ENCODE measurements at places on chromosomes 16 and 17.

DNA sequence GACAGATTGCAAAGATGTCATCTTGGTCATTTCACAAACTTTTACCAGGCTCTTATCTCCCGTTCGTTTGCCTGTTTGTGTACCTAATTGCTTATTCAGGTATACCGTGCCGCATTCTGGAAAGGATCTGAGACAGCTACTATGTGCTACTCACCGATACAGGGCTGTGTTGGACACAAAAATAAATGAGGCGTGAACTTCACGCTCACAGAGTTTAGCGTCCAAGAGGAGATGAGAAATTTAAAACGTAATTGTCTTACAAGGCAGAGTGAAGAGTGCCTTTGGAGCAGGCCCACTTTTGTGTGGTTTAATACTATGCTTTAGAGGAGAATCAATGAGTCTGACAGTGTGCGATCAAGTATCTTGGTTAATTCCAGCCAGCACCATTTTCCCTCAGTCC lies 26.7 kb downstream of the MAF start:
- no peak for DNase-seq

DNA sequence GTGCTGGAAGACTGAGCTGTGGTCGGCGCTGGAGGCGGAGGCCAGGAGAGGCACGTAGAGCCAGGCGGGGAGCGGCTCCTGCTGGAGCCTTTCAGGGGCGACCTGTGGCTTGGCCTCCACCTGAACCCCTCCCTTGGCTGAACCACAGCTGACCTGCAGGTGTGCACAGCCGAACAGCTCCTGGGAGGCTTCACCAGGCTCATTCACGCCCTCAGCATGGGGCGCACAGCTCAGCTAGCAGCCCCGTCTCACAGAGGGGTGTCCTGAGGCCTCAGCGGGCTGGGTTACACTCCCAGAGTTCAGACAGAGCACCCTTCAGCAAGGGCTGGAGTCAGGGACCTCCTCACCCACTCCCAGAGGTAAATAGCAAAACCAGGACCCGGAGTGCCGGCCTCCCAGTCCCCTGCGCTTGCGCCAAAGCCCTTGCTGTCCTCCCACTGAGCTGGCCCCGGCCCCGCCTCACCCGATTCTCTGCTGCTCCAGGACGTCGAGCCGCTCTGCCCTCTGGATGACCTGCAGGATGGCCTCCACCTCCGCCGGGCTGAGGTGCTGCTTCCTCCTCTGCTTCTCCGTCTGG lies 31.7 kb downstream of the RPH3AL start:
- DNase-seq = no peak

GRCh38 chr17:50799582-50799981 lies 32.3 kb upstream of the ANKRD40CL start:
- no peak for DNase-seq

- DNase-seq = no peak
Measured at GRCh38 chr17:39676198-39676819, 8.1 kb downstream of the PNMT start.

GRCh38 chr17:37124821-37125173 lies 176.0 kb downstream of the AATF start:
- DNase-seq = no peak

GRCh38 chr16:3599121-3599520 lies 12.3 kb downstream of the SLX4 start:
- peak; percentile 2 for DNase-seq

- DNase-seq = no peak
Measured at GRCh38 chr16:56279132-56279531, 87.8 kb downstream of the GNAO1 start.

All from HuH-7.5 (cell line).